ENCODE measurements at places on chromosomes 13 and 19.

DNA sequence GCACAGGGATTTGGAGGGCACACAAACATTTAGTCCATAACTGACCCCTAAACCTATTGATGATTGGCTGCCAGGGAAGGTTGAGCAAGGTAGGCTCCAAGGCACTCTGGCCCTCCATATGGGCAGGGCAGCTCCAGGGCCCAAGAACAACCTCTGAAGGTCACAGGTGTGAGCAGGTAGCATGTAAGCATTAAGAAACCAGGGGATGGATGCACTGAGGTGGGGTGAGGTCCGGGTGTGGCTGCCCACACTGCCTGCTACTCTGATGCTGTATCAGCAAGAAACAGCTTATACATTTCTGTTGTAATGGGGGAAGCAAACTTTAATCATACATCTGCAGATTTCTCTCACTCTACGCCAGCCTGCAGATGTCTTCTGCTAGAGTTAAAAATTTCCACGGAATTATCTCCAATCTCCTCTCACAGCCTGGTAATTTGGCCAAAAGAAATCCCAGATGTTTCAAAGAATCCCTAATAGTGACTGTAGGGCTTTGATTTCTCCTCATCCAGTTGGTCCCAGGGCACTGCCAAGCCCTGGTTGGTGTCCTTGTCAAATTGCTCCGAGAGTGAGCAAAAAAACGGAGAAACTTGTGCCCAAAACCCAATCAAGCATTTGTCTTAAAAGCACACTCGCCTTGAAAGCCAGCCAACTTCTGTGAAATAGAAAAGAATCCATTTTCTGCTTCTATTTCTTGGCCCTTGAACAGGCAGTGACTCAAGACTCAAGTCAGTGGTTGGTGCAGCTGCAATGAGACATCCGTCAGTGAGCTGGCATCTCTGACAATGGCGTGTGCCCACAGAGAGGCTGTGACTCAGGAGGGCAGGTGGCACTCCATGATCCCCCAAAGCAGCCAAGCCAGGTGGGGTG, 72.5 kb upstream of the MRI1 start:
- no peak for DNase-seq

- DNase-seq = no peak
Measured at GRCh38 chr13:41224113-41225110, 30.0 kb upstream of the KBTBD7 start.

DNA sequence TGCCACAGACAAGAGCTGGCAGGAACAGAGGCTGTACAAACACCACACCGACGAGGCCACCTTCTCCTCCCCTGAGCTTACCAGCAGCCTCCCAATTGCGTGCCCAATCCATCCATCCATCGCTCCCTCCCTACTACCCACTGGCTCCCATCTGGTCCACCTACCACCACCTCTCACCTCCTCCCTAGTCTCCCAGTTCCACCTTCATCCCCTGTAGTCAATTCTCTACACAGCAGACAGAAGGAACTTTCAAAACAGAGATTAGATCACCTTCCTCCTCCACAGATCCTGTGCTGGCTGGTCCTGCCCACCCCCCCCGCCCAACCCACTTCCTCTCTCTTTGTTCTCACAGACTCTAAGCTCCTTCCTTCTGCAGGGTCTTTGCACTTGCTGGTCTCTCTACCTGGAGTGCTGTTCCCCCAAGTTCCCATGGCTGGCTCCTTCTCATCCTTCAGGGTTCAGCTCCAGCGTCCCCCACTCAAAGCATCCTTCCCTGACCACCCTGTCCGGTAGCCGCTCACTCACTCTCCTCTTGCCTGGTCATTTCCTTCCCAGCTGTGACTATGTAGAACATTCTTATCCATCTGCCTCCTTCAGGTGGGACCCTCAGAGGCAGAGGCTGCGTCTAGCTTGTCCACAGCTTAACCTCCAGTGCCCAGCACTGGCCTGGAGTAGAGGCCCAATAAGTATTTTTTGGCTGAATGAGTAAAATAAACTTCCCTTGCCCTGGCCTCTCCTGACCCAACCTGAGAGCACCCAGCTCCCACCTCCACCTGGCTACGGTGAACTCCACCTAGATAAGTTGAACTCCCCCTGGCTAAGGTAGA, 23.0 kb downstream of the PIN1 start:
- DNase-seq = no peak

DNA sequence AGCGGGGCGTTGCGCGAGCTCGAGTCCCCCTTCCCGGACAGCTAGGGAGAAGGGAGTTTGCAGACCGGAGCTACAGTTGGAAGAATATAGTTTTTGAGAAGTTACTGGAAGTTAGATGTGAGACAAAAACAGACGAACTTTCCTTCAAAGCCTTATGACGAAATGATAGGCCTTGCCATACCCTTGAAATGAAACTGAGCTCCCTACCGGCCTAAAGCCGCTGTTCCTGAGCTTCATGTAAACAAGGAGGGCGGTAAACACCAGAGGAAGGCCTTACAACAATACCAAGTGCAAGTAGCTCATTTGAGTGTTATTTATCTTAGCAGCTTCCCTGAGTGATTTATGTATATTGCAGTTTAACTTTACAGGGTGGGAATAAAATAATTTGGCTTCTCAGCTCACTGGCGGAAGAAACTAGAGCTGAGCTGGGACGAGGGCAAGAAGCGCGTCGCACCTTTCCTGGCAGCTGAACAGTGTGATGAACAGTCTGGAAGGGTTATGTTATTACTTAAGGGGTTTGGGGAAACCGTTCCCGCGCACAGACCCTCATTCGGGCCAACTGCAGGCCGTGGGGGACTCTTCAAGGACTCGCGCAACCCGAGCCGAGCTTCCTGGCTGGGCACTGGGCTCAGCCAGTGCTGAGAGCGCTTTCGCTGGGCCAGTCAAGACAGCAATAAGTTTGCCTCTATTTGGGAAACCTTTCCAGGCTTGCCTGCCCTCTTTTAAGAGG, 111.2 kb downstream of the KCNRG start:
- peak; percentile 45 for DNase-seq

- no peak for DNase-seq
Measured at GRCh38 chr13:113654591-113655345, 3.2 kb downstream of the ATP4B start.

DNA sequence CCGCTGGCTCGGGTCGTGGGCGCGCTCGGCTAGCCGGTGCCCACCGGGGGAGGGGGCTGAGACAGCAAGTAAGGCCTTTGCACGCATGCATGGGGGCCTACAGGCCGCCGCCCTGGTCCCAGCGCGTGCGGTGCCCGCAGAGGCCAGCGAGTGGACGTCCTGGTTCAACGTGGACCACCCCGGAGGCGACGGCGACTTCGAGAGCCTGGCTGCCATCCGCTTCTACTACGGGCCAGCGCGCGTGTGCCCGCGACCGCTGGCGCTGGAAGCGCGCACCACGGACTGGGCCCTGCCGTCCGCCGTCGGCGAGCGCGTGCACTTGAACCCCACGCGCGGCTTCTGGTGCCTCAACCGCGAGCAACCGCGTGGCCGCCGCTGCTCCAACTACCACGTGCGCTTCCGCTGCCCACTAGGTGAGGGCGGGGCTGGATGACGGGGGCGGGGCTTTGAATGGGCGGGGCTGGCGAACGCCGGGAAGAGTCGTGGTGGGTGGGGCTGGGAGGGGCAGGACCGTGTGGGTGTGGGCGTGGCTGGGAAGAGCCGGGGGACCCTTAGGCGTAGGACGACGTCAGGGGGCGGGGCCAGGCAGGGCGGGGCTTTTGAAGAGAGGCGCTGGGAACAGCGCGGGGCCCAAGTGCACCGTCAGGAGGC, 2.1 kb downstream of the CILP2 start:
- DNase-seq = no peak

- no peak for DNase-seq
Measured at GRCh38 chr13:113559061-113559460, 25.5 kb upstream of the TFDP1 start.

- DNase-seq = no peak
Measured at GRCh38 chr13:40975441-40975840, 43.7 kb downstream of the ELF1 start.

DNA sequence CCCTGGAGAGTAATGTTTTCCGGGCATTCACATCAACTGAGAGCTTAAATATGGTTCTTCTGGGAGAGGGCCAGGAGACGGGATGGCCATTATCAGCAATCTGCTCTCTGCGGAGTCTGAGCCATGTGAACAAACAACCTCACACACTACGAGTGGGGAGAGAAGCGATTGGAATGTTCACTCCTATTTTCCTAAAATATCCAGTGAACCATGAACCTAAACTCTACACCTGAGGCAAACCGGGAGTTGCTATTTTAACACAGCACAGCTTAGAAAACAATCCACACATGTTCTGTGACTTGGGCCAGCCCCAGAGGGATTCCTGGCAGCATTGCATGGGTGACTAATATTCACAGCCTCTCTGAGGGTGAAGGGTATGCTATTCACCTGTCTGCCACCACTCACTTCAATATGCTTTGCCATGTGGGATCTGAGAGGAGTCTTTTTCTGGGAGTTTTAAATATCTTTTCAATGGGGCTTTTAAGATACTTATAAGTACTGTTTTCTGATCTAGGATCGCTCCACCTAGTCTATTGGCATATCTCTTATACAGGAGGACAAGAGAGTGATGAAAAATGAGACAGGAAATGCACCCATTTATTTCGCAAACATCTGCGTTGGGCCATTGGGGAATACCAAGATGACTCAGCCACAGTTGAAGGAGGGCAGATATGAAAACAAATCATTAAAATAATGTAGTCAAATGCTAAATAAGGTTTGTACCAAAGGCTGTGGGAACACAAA, 72.6 kb upstream of the SERP2 start:
- no peak for DNase-seq

- DNase-seq = no peak
Measured at GRCh38 chr19:45887200-45887710, 1.3 kb upstream of the IRF2BP1 start.

GRCh38 chr19:36152352-36153091, at the start of gene COX7A1:
Gene COX7A1 (minus strand): TSS chr19:36152447. CDS start chr19:36152407, 40 bp downstream.
- no peak for DNase-seq

DNA sequence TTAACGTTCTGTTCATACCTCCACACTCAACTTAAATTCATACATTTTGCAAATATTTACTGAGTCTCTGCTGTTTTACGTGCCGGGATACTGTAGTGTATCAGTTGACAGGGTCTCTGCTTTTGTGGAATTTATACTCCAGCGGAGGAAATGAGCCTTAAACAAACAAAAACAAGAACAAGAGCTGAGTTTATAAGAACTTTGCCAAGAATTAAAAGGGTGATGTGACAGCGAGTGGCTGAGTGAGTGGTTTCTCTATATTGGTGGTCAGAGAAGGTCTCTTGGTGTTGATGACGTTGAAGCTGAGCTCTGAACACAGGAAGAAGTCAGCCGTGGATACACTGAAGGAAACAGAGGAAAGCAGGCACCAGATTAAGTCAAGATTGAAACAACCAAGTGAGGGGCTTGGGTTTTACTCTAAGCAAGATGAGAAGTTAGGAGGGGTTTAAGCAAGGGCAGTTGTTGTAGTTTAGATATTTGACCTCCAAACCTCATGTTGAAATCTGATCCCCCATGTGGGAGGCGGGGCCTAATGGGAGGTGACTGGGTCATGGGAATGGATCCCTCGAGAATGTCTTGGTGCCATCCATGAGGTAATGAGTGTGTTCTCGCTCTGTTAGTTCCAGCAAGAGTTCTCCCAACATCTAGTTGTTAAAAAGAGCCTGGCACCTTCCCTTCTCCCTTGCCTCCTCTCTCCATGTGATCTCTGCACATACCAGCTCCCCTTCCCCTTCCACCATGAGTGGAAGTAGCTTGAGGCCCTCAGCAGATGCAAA, 248.3 kb downstream of the DCLK1 start:
- no peak for DNase-seq

DNA sequence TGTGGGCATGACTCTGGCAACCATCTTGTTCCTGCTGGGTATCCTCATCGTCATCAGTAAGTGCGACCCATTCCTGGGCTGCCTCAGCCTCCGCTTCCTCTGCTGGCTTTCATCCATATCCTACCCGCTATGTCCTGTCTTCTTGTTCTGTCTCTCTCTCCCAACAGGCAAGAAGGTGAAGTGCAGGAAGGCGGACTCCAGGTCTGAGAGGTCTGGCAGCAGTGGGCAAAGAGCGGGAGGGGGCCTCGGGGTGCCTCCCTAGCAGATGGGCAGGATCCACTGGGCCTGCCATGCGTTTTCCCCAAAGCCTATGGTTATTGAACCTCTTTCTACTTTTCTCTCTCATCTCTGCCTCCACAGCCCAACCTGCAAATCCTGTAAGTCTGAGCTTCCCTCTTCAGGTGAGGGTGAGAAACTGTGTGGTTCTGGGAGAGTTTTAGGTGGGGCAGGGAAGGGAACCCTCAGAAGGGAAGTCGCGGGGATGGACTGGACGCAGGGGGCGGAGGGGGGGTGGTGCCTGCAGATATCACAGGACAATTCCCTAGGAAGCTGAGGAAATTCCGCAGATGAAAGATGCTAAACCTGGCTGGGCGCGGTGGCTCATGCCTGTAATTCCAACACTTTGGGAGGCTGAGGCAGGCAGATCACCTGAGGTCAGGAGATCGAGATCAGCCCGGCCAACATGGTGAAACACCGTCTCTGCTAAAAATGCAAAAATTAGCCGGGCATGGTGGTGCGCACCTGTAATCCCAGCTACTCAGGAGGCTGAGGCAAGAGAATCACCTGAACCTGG, 3.1 kb upstream of the FXYD5 start:
- DNase-seq = no peak

- no peak for DNase-seq
Measured at GRCh38 chr19:12949363-12950283, 4.0 kb downstream of the RAD23A start.

- no peak for DNase-seq
Measured at GRCh38 chr13:35729926-35730627, 253.6 kb upstream of the MAB21L1 start.

DNA sequence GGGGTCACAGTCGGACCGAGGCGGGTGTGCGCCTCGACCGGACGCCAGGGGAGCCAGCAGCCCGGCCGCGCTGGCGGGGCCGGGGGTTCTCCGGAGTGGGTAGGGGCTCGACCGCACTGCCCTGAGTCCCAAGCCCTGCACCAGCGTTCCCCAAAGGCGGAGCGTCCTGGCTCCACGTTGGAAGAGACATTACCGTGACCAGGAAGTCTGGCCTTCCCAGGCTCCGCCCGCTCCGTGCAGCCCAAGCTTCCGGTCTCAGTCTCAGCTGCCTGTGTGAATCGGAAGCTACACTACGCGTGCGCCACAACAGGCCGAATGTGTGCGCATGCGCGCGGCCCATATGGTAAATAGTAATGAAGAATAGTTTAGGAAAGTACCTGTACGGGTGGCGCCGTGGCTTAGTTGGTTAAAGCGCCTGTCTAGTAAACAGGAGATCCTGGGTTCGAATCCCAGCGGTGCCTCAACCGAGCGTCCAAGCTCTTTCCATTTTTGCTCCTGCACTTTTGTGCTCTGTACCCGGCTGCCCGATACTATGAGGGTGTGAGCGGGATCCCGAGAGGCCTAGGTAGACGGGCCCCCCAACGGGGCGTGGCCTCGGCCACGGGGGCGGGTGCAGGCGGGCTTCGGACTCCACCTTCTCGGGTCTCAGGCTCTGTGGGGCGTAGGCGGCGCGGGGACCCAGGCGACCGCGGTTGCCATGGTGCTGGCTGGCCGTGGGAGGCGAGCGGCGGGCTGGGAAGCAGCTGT, 17.3 kb upstream of the LRP3 start:
- peak; percentile 100 for DNase-seq

- DNase-seq = no peak
Measured at GRCh38 chr13:114032126-114032799, 58.4 kb upstream of the C13orf46 start.

GRCh38 chr13:102395174-102395573, 6.7 kb downstream of the FGF14 start:
- no peak for DNase-seq

- no peak for DNase-seq
Measured at GRCh38 chr19:2424686-2425621, 2.4 kb downstream of the TIMM13 start.
